ENCODE measurements at places on chromosomes 12 and 14. TPM values are rescaled to one million over a fixed set of nuclear protein-coding genes. Genes with fewer than 3 reads are reported as not detected.

NYNRIN gene
- 0.27 TPM for total RNA-seq

DNA sequence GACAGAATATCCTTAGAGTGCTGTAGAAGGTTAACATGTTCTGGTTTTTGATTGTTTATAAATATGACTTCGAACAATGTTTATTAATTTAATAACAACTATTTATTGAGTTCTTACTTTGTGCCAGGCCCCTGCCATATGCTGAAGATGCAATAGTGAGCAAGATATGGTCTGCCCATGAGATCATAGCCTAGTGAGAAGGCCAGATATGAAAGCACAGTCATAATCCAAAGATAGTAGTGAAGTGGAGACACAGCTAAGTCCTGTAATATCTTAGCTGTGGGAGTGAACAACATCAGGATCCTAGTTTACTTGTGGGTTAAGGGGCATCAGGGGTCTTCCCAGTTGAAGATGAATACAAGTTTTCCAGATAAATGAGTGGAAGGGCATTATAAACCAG is 189.4 kb upstream of the FBXO33 start:
- no peak for DNase-seq

DNA sequence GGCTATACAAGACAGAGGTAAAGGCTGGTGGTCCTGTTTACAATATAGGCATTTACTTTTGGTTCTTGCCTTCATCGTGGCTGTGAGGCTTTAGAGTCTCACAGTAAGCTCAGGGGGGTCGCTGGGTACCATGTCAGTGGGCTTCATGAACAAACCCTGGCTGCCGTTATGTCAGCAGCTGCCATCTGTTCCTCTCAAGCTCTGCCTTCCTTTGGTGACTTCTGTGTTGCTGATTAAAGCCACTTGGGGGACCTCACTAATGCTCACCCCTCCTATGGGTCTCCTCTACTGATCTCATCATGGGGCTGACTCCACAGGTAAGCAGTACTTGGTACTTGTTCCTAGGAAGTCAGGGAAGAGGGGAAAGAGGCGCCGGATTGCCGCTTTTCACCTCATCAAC is 268.7 kb downstream of the TTC6 start:
- DNase-seq = no peak

GRCh38 chr12:69999561-69999960 is 174.5 kb downstream of the MYRFL start:
- no peak for DNase-seq

- no peak for DNase-seq
These were observed 79.8 kb upstream of the CFL2 start for GRCh38 chr14:34794217-34794616.

- no peak for DNase-seq
These were observed 10.8 kb downstream of the MLH3 start for GRCh38 chr14:75040507-75040906.

Data from HCT116 (cell line).